ENCODE measurements at places on chromosomes 12 and 14. TPM values are rescaled to one million over a fixed set of nuclear protein-coding genes. Genes with fewer than 3 reads are reported as not detected.

C3AR1 gene
- 6.6 TPM for total RNA-seq

GRCh38 chr14:100591453-100592371 lies 4.5 kb upstream of the BEGAIN start:
- no peak for DNase-seq
- peaks cover 5% of the 10 kb centered on the region for H3K27me3 ChIP-seq
- H3K4me1 ChIP-seq = no peaks in the 10 kb centered on the region
- H3K4me3 ChIP-seq = no peak overlapping the region
- no peak overlapping the region for H3K27ac ChIP-seq
- H3K36me3 ChIP-seq = no peaks in the 10 kb centered on the region

- no peaks in the 10 kb centered on the region for H3K27me3 ChIP-seq
- H3K36me3 ChIP-seq = no peaks in the 10 kb centered on the region
- H3K4me1 ChIP-seq = no peaks in the 10 kb centered on the region
- H3K4me3 ChIP-seq = peak overlapping the region; percentile 8
Observed at GRCh38 chr12:4918950-4919660, 9.4 kb downstream of the KCNA1 start.

DNA sequence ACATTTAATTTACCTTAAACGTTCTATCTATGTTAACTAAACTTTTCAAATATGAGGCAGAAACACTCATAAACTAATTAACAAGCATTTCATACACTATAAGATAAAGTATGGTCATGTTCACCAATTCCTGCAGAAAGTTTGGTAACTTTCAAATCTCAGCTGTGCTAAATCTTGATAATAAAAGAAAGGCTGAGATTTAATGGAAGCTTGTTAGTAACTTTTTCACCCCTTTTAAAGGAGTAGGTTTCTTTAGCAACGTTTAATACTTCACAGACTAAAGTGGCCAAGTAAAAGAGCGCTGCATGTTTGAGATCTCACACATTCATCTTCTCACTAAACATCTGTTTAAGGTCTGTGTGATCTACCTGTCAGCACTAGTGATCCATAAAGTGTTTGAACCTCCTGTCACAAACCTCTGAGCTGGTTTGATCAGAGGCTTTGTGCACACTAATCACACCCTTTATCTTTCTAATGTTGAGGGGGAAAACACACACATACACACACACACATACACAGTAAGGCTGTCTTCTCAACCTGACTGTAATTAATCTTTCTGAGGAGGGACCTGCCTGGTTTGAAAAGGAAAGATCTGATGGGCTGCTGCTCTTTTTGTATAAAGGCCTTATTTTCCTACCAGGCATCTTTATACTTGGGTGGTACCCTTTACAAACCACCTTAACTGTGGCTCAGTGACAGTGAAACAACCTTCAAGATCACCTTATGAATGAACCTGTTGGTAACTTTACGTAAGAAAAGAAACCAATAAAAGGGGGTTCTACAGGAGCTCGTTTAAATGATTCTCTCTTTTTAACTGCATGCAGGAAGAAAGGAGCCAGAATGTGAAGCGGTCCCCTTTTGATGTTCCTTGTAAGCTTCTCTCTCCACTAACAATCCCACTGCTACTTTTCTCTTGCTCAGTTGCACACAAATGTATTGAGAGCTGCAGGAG lies 244.2 kb downstream of the SOX5 start:
- H3K4me1 ChIP-seq = no peaks in the 10 kb centered on the region
- H3K4me3 ChIP-seq = no peak overlapping the region
- H3K36me3 ChIP-seq = no peaks in the 10 kb centered on the region
- DNase-seq = no peak

DNA sequence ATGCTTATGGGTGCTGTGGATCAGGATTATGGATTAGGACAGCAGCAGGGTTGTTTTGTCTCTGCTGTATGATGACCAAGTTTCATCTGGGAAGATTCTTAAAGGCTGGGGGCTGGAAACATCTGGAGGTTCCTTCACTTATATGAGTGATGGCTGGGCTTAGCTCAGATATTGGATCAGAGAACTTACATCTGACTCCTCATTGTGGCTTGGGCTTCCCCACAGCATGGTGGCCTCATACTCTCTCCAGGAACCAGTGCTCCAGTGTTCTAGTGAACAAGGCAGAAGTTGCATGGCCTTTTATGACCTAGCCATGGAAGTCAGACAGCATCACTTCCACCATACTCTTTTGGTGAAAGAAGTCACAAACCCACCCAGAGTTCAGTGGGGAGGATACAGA lies 336.1 kb upstream of the TBX3 start:
- DNase-seq = no peak
- H3K4me1 ChIP-seq = no peaks in the 10 kb centered on the region
- no peak overlapping the region for H3K27ac ChIP-seq
- H3K27me3 ChIP-seq = no peaks in the 10 kb centered on the region

GRCh38 chr12:114399664-114400211 lies 6.2 kb downstream of the TBX5 start:
- peak overlapping the region; percentile 67 for H3K27ac ChIP-seq
- H3K27me3 ChIP-seq = peaks cover 99% of the 10 kb centered on the region
- H3K4me1 ChIP-seq = no peaks in the 10 kb centered on the region
- DNase-seq = no peak

GRCh38 chr12:63895841-63896240 lies 51.3 kb downstream of the SRGAP1 start:
- H3K4me3 ChIP-seq = no peak overlapping the region
- no peak for DNase-seq
- no peaks in the 10 kb centered on the region for H3K27me3 ChIP-seq

Data from breast epithelium (tissue), 4 donors.